CD8-positive, alpha-beta memory T cell (primary cell): ENCODE measurements at places on chromosomes 4 and X.

DNA sequence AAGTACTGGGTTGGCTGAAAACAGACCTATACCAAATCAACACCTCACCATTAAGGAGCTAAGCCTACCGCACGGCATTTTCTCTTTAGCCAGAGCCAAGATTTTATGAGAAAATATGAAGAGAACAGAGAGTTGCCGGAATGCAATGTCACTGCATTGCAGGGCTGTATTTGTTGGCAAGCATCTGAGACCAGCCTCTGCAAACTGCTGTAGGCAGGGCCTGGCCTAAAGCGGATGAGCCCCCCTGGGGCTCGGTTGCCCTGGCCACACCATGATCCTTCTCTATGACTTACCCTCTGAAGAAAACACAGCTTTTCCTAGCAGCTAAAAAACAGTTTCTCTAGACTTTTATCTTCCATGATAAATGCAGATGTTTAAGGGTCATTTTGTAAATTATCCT, 120.5 kb upstream of the SORBS2 start:
- DNase-seq = no peak
- H3K36me3 ChIP-seq = no peaks in the 10 kb centered on the region
- no peak overlapping the region for H3K4me3 ChIP-seq
- no peaks in the 10 kb centered on the region for H3K4me1 ChIP-seq

GRCh38 chrX:97367125-97367524, 483.4 kb downstream of the RPA4 start:
- H3K36me3 ChIP-seq = no peaks in the 10 kb centered on the region
- DNase-seq = no peak

DNA sequence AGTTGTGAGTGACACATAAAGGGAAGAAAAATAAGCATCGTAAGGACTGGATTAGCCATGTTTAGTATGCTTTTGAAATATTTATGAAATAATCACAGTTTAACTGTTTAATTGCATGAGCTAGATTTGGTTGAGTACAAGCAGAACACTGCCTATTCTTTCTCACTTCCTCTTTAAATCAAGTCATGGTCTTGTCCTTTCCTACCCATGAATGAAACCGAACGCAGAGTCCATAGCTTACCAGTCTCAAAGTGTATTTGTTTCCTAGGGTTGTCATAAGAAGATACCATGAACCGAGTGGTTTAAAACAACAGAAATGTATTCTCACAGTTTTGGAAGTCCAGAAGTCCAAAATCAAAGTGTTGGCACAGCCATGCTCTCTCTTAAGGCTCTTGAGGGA, 684.0 kb upstream of the MAGEB2 start:
- H3K4me1 ChIP-seq = no peaks in the 10 kb centered on the region
- no peaks in the 10 kb centered on the region for H3K36me3 ChIP-seq
- H3K27me3 ChIP-seq = no peaks in the 10 kb centered on the region
- no peak overlapping the region for H3K4me3 ChIP-seq

DNA sequence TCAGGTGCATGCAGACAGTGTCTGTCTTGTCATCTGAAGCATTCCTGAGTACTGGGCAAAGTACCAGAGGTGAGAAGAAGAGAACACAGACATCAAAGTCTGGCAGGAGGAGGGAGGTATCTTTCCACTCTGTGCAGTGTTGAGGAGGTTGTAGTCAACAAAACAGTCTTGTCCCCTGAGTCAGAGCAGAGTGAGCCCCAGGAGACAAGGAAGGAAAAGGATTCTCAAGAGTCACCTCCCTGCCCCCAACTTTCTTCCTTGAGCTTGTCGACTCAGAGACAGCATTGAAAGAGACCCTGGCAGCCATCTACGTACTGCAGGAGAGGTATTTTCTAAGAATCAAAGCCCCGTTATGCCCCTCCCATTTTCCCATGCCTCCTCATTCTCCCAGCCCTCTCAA, 4.4 kb upstream of the SRPX start:
- H3K4me1 ChIP-seq = no peaks in the 10 kb centered on the region
- DNase-seq = no peak
- H3K4me3 ChIP-seq = no peak overlapping the region
- H3K36me3 ChIP-seq = no peaks in the 10 kb centered on the region
- H3K27ac ChIP-seq = no peak overlapping the region

- H3K27ac ChIP-seq = no peak overlapping the region
- no peaks in the 10 kb centered on the region for H3K4me1 ChIP-seq
- H3K27me3 ChIP-seq = no peaks in the 10 kb centered on the region
- DNase-seq = no peak
- no peaks in the 10 kb centered on the region for H3K36me3 ChIP-seq
Observed at GRCh38 chr4:129403848-129404247, 307.9 kb downstream of the C4orf33 start.

DNA sequence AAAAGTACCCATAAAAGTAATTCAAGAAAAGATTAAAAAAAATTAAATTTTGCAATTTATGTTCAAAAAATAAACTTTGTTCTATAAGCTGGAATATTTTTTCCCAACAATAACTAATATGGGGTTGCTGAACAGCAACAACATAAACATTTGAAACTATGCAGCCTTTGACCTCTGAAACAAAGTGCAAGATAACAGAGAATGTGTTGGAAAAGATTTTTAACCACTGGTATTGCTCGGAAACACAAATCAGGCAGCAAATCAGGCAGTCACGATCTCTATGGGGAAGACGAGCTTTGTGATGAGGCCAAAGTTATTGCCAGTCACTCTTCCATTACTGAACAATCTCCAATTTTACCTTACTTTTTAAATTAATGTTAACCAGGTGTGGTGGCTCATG, 332.1 kb downstream of the PABPC4L start:
- H3K27ac ChIP-seq = no peak overlapping the region
- no peak overlapping the region for H3K4me3 ChIP-seq
- H3K36me3 ChIP-seq = no peaks in the 10 kb centered on the region
- no peak for DNase-seq

- H3K36me3 ChIP-seq = no peaks in the 10 kb centered on the region
- no peak overlapping the region for H3K27ac ChIP-seq
- DNase-seq = no peak
- H3K27me3 ChIP-seq = no peaks in the 10 kb centered on the region
- no peaks in the 10 kb centered on the region for H3K4me1 ChIP-seq
Observed at GRCh38 chr4:76809594-76810305, 88.2 kb downstream of the SOWAHB start.

DNA sequence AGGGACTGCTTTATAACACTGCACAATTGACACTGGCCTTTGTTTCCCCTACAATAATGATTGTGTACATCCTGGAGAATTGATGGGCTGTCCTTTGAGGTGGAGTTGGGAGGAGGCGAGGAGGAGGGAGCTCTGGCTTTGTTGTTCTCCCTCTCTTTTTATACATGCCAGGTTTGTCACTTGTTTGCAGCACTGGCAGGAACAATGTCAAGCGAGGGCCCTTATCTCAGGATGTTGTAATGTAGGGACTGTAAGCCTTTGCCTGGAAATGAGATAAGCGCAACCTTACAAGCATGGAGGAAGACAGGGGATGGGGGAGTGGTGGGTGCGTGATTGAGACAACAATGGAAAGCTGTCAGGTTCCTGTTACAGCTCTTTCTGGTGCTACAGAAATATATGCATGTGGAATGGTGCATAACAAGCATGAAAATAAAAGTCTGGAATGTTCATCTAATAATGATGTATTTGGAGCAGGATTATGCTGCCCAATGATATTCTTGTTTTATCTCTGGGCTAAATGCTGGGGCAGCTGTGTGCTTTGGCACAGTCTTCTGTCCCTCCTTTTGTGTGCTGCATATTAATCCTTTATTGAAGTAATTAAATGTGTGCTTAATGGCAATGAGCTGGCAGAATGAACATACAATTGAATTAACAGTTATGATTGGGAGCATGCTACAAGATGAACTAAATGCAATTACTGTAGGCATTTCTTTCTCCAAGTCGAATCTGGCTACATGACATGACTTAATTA, 294.4 kb downstream of the GPAT3 start:
- no peaks in the 10 kb centered on the region for H3K27me3 ChIP-seq
- no peak for DNase-seq
- no peak overlapping the region for H3K4me3 ChIP-seq
- no peak overlapping the region for H3K27ac ChIP-seq

DNA sequence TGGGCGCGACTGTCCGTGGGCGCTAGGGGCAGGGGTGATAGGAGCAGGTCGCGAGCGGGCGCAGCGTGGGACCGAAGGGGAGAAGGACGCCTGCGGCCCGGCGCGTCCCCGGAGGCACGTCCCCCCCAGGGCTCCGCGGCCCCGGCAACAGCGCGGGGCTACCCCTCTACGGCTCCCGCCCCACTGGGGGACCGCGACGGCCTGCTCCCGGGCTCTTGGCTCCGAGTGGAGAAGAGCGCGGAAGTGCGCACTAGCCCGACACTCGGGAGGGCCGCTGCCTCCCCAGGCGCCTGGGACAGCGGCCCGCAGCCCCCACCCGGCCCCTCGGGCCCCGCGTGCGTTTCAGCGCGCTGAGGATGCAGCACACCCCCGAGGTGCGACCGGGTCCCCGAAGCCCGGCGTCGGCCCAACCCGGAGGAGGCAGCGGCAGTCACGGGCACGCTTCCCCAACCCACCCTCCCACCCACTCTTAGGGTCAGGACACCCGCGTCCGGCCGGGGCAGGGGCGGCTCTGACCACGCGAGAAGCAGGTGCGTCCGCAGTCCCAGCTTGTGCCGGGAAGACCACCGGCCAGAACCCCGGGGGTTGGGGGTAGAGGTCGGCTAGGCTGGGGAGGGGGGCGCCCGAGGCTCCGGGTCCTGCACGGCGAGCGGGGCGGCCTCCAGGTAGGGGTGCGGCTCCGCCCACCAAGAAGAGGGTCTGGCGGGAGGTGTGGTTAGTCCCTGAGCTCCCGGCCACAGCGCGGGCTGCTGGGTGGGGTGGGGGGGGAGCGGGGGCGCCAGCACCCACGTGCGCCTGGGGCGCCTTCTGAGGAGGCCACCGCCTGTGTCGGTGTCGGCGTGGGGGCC, 18.5 kb upstream of the NAT8L start:
- H3K36me3 ChIP-seq = no peaks in the 10 kb centered on the region
- H3K27ac ChIP-seq = no peak overlapping the region

DNA sequence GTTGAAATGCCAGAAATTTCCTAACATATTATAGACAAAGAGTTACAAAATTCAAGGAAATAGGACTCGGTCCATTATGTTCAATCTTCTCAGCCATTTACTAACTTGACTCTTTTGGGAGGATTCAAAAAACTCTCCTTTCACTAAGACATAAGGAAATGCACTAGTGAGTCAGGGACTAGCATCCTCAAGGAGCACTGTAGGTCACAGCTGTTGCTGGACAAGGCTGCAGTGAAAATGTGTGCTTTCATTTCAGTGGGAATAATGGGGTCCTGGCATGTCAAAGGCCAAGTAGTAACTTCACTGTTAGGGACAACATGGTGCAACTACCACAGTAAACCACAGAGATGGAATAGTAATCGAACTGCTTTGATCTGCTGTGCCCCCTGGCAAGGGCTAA, 56.9 kb upstream of the ABCG2 start:
- no peak overlapping the region for H3K4me3 ChIP-seq
- H3K27me3 ChIP-seq = no peaks in the 10 kb centered on the region

DNA sequence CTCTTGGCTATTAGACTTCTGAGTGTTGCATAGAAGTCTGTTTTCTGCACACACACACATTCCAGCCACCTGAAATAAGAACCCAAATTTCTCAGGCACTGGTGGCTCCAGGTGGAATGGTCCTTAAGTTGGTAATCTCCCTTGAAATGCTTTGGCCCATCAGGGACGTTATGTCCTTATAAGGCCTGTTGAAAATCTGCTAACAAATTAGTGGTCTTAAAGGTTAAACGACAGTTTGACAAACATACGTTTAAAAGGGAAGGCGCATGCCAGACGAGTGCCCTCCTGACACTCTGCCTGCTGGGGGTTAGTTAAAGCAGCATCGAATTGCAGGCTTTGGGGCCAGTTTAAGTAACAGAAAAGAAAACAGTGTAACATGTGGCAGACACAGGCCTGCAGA, 125.0 kb downstream of the TBX22 start:
- no peak for DNase-seq
- H3K27me3 ChIP-seq = no peaks in the 10 kb centered on the region
- H3K27ac ChIP-seq = no peak overlapping the region

DNA sequence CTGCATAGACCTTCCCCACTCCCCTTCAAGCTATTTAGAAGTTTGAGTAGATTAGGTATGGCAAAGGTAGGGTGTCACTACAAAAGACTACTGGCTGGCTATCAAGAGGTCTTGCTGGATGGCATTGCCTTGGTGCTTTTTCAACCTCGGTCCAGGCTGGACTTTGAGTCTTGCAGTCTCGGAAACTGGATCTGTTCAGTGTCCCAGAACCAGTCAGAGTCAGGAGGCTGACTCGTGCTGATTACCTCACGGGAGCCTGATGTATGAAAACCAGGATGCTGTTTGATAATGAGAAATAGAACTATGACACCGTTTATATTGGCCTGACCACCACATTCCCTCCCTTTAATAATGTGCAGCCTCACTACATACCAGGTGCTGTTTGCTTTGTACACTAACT, 2.7 kb upstream of the PHKA1 start:
- H3K36me3 ChIP-seq = no peaks in the 10 kb centered on the region
- no peak overlapping the region for H3K27ac ChIP-seq

DNA sequence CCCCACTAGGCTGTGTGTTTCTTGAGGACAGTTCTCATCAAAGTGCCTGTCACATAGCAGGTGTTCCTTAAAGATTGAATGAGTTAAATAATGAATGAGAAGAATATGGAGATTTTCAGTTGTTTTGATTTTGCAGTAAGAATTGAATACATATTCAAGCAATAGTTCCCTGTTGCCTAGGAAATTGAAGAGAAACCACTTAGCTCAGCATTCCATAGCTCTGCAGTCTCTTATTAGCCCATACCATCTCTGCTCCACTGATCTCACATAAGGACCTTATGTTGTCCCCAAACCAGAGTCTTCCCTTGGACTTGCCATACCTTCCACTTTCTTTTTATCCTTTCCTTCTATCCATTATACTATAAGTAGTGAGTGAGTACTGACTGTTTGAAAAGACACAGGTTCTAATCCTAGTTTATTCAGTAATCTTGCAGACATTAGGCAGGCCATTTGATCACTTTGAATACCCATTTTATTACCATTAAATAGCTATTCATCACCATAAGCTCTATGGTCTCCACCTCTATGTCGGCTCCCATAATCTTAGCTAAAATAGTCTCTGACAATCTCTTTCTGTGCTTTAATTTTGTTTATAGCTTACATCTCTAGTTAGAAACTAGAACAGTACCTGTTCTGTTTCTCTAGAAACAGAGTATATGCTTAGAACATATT, 1059.6 kb upstream of the SLIT2 start:
- no peak overlapping the region for H3K27ac ChIP-seq
- H3K4me1 ChIP-seq = no peaks in the 10 kb centered on the region
- H3K4me3 ChIP-seq = no peak overlapping the region
- no peaks in the 10 kb centered on the region for H3K36me3 ChIP-seq
- no peak for DNase-seq
